ENCODE measurements at places on chromosomes 2 and 18.

DNA sequence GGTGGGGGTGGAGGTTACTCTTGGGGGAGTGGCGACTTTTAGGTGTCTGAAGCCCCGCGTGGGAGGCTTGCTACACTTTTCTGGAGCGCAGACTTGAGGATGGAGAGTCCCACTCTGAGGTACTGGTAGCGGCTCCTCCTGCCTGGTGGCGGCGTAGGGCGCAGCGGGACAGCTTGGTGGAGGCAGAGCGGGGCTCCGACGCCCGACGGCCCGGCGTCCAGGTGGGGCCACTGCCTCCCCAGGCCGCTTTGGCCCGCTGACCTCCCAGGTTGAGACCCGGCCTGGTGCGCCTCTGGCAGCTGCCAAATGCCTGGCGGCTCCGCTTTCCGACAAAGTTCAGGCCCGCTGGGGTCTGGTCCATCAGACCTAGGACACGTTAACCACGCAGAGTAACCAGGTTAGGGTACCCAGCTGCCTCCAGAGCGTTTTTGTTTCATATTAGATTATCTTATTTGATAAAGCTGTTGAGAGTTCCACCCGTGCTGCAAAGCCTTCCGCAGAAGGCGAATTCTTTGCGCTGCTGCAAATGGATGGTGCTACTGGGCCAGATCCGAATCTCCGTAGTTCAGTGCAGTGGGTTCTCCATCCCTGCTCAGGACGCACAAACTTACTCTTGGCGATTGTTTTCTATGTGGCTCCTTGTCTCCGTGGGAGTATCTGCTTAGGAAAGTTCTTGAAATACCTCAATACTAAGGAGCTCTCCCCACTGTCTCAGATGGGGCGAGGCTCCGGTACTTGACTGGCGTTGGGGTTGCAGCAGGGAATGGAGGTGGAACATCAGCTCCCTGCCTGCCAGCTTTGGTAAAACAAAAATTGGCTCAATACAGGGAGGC lies 405.9 kb downstream of the XIRP2 start:
- H3K27me3 ChIP-seq = peaks cover 10% of the 10 kb centered on the region
- H3K4me1 ChIP-seq = peaks cover 8% of the 10 kb centered on the region
- no peak for DNase-seq
- H3K4me3 ChIP-seq = no peak overlapping the region

- H3K4me3 ChIP-seq = no peak overlapping the region
- H3K27ac ChIP-seq = no peak overlapping the region
- no peaks in the 10 kb centered on the region for H3K4me1 ChIP-seq
- no peaks in the 10 kb centered on the region for H3K36me3 ChIP-seq
- no peak for DNase-seq
These were observed 28.8 kb downstream of the SETBP1 start for GRCh38 chr18:44709307-44710126.

GRCh38 chr2:167134381-167135072 lies 246.2 kb downstream of the XIRP2 start:
- no peaks in the 10 kb centered on the region for H3K4me1 ChIP-seq
- no peak overlapping the region for H3K4me3 ChIP-seq
- no peak overlapping the region for H3K27ac ChIP-seq
- H3K27me3 ChIP-seq = no peaks in the 10 kb centered on the region

DNA sequence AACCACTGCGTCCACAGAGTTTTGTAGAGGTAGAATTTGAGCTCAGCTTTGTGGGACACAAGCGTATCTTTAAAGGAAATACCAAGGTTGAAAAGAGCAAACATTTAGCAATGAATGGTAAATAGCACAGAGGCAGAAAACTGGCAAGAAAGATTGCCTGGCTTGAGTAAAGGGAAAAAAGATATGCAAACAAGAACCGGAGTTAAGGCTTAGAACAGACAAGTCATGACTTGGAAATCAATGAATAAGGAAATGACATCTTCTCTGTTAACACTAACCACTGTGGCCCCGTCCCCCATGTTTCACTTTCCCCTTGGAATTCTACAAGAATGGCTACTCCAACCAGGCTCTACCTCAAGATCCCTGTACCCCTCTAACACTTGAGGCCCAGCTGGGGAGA lies 3.8 kb downstream of the STAM2 start:
- H3K36me3 ChIP-seq = no peaks in the 10 kb centered on the region
- H3K27me3 ChIP-seq = no peaks in the 10 kb centered on the region
- no peak for DNase-seq
- H3K4me3 ChIP-seq = no peak overlapping the region
- no peak overlapping the region for H3K27ac ChIP-seq

DNA sequence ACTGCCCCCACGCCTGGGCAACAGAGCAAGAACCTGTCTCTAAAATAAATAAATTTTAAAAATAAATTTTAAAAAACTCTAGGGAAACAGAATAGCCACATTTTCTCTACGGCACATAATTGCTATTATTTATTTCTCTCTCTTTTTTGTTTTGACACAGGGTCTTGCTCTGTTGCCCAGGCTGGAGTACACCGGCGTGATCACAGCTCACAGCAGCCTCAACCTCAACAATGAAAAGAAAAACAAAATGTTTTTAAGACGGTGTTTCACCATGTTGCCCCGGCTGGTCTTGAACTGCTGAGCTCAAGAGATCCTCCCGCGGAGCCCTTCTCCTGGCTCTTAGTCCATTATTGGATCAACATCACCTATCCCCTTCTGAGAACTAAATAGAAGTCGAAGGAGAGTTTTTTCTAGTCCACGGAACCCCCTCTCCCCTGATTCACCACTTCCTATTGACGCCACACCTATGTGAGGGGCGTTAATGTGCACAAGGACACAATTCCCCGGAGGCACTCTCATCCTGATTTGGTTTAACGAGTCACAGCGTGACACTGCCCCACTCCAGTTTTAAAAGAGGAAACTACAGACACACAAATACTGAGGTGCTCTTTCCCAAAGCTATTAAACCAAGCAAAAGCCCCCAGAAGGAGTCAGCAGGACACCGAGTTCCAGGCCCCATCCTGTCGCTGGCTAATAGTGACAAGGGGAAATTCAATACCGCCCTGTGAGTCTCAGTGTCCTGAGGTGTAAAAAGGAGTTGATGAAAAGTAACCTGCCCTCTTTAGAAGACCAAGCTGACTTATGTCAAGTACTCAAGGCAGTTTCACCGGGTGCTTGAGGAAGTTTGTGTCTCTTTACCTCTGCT lies 1.1 kb downstream of the NPC1 start:
- H3K36me3 ChIP-seq = peaks cover 4% of the 10 kb centered on the region
- H3K27me3 ChIP-seq = no peaks in the 10 kb centered on the region
- H3K27ac ChIP-seq = peak overlapping the region; percentile 99
- H3K4me3 ChIP-seq = peak overlapping the region; percentile 87
- peak; percentile 18 for DNase-seq

GRCh38 chr18:58712930-58713329 lies 41.7 kb downstream of the MALT1 start:
- peaks cover 42% of the 10 kb centered on the region for H3K4me1 ChIP-seq
- H3K36me3 ChIP-seq = peaks cover 3% of the 10 kb centered on the region
- H3K27me3 ChIP-seq = no peaks in the 10 kb centered on the region

DNA sequence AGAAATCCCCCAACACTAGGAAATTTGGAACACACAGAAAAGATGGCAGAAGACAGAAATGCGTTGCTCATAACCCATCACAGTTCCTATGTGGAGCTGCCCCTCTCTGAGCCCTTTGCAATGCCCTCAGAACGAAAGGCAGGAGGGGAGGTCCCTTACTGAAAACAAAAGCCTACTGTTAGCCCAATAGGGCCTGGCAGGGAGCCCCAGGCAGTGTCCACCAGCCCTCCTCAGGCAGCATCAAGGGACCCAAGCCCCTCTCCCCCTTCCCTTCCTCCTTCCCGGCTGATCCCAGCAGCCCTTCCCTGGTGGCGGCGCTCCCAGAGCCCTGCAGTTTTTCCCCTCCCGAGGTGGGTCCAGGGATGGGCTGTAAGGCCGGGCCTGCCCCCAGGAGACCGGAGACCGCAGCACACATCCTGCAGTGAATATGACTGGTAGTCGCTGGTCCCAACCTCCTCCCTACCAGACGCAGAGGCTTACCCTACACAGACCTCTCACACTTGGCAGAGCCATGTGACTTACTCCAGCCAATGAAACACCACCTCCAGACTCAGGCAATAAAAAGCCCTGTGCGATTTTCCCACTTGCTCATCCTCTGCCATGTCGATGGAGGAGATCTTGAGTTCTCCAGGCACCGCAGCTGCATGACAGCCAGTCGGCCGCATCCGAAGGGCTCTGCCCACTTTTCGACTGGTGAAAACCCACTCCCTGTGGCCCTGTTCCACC lies 19.4 kb upstream of the DUSP2 start:
- no peaks in the 10 kb centered on the region for H3K27me3 ChIP-seq
- H3K36me3 ChIP-seq = no peaks in the 10 kb centered on the region
- peak; percentile 85 for DNase-seq
- peaks cover 54% of the 10 kb centered on the region for H3K4me1 ChIP-seq
